ENCODE measurements at places on chromosomes 6 and 20.

DNA sequence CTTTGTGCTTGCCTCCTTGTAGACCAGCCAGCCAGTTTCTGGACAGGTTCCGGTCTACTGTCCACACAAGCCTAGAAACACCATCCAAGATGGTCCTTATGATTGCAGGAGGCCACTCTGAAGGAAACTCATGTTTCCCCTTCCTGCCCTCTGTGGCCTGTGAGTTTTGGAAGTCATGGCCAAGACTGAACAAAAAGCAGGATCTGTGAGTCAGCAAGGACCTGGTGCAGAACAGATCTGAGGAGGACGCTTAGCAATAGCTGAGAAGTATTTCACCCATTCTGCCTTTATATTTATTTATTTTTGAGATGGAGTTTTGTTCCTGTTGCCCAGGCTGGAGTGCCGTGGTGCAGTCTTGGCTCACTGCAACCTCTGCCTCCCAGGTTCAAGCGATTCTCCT, 134.6 kb upstream of the EEF1E1 start:
- no peak for DNase-seq

- no peak for DNase-seq
Observed at GRCh38 chr20:63090052-63090451, 83.3 kb upstream of the BHLHE23 start.

- DNase-seq, result no peak
Observed at GRCh38 chr20:51345601-51346101, 196.9 kb downstream of the NFATC2 start.

DNA sequence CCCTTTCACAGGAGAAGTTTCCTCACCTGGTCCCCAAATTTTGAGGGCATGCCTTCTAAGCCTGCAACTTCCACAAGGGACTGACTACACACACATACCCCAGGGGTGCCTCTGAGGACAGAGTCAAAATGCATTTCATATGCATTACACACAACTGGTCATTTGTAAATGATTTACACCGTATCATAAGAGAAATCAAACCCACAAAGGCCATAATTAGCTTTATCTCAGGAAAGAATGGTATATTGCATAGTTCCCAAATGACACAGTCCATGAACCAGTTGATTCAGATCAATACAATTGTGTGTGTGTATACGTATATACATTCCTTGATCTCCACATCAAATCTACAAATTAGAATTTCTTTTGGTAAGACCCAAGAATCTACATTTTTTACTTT, 203.3 kb upstream of the PRDM1 start:
- no peak for DNase-seq

DNA sequence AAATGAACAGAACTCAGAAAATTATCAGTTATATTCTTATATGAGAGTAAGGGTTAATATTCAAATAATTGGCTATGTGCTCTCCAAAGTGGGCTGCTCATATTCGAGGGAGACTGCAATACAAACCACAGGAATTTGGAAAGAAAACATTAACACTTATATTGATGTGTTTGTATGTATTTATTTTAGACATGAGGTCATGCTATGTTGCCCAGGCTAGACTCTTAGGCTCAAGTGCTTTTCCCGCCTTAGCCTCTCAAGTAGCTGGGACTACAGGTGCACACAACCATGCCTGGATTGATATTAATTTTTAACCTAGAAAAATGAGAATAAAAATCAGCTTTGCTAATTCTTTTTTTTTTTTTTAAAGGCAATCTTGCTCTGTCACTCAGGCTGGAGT, 35.0 kb downstream of the BTBD9 start:
- no peak for DNase-seq

DNA sequence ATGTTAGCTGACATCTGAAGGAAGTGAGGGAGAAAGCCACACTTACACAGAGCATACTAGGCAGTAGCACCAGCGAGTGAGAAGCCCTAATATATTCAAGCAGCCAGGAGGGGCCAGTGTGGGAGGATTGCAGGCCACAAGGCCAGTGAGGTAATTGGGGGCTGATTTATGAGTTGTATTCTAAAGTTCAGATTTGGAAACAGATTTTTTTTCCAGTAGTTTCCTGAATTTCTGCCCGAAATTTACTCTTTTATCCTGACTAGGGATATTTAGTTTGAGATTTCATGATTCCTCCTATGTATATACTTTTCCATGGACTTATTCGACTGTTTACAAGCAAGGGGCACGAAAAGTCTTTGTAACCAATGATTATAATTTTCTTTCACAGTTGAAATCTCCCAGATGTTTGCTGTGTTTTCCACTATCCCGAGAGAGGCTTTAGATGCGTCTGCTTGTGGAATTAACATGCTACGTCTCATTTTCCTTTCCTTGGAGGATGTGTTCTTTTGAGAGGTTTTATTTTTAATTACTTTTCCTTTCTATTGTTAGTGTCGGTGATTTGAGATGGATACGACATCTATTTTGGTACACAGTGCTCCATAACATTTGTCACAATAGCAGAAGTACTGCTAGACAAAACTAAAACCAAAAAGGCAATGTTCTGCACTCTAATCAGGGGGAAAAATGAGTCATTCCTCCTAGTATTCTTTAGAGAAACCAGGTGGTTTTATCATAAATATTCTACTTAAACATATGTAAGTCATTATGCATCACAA, 356.3 kb upstream of the HSF2 start:
- no peak for DNase-seq

GRCh38 chr6:131258816-131259476, 123.7 kb downstream of the AKAP7 start:
- DNase-seq, result no peak

- DNase-seq, result no peak
Observed at GRCh38 chr6:7939864-7940228, 29.3 kb upstream of the TXNDC5 start.

- DNase-seq, result peak; percentile 38
Observed at GRCh38 chr6:157887892-157888291, 64.8 kb downstream of the SNX9 start.

DNA sequence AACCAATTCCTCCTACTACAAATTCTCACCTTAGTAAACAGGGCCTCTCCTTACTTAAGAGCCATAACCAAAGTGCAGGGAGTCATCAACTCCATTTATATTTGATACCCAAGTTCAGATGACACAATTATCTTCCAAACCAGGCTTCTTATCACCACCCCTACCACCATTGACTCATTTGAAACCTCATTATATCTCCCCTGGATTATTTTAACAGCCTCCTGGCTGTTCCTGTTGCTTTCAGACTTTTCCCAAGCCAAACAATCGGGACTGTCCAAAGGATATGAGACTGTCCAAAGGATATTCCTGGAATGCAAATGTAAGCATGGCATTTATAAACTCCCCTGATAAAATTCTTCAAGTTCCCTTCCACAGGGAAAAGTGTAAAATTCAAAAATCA, 394.3 kb downstream of the MAFB start:
- no peak for DNase-seq

DNA sequence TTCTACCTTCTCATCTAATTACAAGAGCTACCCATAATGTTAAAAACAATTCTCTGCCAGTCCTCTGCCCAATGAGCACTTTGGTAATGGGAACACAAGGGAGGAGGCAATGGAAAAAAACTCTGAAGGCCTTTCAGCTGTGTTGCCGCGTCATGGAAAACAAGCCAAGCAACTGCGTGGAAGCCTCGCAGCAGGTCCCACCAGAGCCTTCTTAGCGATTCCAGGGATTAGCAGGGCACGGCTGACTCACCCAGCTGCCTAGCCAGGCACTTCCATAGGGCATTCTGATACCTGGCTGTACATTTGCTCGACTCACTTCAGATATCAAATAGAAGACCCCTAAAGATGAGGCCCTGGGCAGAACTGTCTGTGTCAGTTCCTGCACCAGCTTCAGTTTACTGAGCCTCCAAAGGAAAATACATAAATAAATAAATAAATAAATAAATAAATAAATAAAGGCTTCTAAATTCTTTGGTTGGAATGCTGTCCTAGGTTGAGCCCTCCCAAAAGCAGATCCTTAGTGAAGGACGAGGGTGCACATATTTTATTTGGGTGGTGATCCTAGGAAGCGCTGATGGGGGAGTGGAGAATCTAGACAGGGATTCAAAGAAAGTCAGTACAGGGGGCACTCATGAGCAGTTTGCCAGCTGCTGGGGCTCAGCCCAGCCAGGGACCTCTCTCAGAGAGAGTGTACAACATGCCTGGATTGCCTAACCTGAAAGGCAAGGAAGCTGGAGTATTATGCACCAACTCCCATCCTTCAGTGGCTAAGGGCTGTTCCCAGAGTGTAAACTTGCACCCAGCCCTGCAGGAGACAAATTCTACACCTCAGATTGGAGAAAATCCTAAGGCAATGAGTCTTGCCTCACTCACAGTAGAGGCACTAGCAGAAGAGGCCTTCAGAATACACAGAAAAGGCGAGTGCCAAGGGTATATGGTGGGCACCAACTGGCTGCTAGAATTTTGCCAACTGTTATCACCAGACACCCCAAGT, 18.2 kb downstream of the SNAP25 start:
- DNase-seq, result no peak

DNA sequence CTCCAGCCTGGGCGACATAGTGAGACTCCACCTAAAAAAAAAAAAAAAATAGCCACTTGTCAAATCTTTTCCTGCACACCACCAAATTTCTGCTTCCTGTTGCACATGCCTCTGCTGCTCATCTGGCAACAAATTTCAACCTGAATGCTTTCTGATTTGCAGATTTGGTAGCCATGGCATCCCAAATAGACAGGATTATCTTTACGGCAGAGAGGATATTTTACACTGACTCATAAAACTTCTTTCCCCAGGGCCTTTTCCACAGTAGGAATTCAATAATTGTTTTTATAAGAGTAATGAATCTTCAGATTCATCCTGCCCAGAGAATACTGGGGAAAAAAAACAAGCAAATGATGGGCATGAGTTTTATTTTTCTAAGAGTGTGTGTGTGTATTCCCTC, 264.6 kb downstream of the FRK start:
- DNase-seq, result no peak

GRCh38 chr20:37209661-37210314, 30.4 kb upstream of the MROH8 start:
- DNase-seq, result no peak

- DNase-seq, result no peak
Observed at GRCh38 chr6:27630727-27631608, 158.1 kb upstream of the ZNF184 start.

GRCh38 chr20:62787866-62788265, 8.4 kb upstream of the MRGBP start:
- no peak for DNase-seq

- DNase-seq, result no peak
Observed at GRCh38 chr20:3248993-3249347, 10.0 kb upstream of the SLC4A11 start.

DNA sequence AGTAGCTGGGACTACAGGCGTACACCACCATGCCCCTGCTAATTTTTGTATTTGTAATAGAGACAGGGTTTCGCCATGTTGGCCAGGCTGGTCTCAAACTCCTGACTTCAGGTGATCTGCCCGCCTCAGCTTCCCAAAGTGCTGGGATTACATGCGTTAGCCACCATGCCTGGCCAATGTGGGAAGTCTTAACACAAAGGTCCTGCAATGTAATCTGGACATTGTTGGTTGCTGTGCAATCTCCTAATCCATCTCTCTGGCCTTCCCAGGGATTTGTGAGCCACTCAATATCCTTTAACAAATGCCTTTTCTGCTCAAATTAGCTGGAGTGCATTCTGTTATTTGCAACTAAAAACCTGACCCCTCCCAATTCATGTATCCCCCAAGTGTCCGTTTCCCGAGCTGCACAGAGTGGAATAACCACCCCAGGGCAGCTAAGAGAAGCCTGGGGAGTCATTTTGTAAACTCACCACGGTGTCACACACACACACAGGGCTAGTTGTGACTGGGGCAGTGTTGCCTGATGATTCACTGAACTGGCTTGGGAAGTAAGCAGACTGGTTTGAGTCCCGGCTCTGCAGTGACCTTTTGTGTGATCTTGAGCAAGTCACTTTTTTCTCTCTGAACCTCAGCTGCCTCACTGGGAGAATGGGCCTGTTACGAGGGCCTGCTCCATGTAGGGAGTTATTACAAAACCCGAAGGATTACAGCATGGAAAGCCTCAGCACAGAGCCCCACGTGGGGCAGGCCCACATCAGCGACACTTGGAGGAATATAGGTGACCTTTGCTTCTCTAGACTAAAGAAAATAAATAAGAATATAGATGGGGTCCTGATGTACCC, 152.3 kb downstream of the ZMYND8 start:
- no peak for DNase-seq

DNA sequence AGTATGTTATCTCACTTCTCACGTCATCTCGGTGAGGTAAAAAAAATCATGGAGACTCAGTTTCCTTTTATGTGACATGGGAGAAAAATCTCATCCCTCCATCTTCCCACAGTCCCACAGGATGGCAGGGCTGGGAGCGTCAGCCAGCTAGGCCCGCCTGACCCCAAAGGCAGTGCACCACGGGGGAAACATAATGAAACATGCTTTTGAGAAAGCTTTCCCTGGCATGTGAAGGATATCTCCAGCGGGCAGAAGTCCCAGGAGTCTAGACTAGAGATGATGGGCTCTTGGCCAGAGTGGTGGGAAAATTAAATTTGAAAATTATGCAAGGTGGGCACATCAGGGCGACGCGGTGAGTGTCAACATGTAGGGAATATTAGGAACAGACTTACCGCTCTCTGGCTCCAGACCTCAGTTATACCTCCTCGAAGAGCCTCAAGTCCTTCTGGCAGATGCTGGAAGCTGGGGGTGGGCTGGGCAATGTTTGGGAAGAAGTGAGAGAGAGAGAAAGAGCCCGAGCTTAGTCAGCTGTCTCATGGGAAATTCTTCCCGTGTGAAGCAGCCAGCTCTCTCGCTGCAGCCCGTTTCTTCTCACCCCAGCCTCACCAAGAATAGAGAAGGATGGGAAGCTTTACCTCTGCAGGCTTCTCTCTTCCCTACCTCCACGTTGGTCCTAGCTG, 52.3 kb downstream of the MOCS1 start:
- DNase-seq, result no peak

DNA sequence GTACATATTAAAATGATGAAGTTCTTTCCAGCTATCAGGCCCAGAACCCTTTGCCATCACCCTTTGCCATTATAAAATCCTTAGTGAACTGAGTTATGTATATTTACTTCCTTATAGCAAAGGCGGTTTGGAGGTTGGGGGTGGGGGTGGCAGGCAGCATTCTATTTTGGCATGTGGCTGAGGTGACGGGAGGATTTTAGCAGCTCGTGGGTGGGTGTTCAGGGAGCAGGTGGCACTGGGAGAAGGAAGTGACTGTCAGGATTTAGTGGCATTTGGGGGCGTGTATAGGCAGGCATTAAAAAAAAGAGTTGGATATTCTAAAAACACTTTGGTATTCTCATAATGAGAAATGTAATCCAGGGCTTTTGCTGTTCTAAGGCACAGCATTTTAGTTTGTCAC, 150.7 kb downstream of the RIMS1 start:
- DNase-seq, result no peak

DNA sequence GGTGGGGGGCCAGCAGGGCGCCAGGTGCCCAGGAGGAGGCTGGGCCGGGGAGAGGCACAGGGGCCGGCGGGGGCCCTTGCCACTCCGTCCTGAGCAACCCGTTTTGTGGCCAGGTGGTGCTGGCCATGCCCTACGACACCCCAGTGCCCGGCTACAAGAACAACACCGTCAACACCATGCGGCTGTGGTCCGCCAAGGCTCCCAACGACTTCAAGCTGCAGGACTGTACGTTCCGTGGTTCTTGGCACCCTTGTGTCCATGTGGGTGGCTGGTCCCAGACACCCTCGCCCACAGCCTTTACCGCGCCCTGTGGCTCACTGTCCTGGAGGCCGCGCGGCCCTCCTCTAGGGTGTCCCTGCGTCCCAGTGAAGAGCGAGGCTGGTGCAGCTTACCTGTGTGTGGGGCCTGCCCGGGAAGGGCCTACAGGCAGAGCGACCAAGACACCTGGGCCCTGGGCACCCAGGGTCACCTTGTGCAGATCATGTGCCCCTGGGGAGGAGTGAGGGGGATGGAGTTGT, 28.7 kb downstream of the PYGB start:
- no peak for DNase-seq
